ENCODE measurements at places on chromosomes 3 and 15. TPM values are rescaled to one million over a fixed set of nuclear protein-coding genes. Genes with fewer than 3 reads are reported as not detected.

DNA sequence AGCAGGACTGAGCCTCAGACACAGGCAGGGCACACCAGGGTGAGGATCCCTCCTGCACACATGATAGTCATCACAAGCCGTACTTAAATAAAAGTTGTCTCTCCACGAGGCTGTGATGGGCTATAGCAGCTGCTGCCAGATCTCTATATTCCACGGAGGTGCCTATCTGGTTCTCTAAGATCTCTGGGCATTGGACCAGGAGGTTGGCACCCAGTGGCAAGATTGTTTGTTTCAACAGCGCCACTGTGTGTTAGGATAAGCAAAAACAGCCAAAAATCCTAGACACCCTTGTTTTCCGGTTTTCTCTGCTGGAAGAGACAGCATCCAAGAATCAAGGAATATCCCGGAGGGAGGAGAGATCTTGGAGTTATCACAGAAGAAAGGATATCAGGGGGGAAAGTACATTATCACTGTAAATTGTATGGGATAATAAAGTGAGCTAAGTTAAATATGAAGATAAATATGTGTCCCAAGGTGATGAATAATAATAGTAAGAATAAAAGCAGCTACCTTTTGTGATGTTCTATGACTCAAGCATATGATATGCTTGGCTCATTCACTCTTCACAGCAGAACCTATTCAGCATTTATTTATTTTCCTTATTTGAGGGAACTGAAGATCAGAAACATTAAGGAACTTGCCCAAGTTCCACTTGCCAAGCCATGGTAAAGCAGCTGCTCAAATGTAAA lies 90.6 kb upstream of the AKAP13 start:
- H3K27me3 ChIP-seq, result peaks cover 7% of the 10 kb centered on the region
- H3K4me1 ChIP-seq, result no peaks in the 10 kb centered on the region
- DNase-seq, result peak; percentile 95
- H3K36me3 ChIP-seq, result no peaks in the 10 kb centered on the region
- no peak overlapping the region for H3K4me3 ChIP-seq

DNA sequence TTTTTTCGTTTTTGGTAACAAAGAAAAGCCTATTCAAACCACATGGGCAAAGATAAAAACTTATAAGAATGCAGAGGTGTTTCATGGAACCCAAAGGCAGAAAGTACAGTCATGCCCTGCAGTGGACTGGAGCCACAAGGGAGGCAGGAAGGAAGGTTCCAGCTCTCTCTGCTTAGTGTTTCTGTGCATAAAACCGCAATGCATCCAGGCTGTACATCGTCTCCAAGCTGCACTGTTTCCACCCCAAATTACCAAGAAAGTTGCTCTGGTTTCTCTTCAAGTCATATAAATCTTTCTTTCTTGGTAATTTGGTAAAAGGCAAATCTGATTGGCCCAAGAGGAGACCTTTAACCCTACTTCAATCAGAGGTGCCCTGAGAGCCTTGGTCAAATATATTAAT lies 15.8 kb downstream of the TRAT1 start:
- DNase-seq, result no peak
- H3K27me3 ChIP-seq, result no peaks in the 10 kb centered on the region
- no peaks in the 10 kb centered on the region for H3K4me1 ChIP-seq
- no peak overlapping the region for H3K4me3 ChIP-seq
- no peaks in the 10 kb centered on the region for H3K36me3 ChIP-seq

DNA sequence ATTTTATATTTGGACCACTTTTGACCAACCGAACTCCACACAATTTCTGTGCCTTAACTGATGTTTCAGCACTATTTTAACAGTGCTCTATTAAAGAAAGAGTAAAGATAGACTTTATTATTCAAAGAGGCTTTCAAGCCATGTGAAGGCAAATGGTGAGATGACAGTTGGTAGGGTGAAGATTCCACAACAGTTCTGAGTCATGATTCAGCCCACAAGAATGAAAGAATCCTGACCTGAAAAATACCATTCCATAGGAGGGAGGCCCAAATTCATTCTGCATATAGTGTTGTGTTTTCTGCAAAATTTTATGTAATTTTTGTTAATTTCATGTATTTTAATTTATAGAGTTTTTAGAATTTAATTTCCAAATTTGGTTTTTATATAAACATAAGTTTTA lies 135.6 kb upstream of the STAC start:
- H3K27ac ChIP-seq, result no peak overlapping the region
- no peak for DNase-seq
- no peaks in the 10 kb centered on the region for H3K4me1 ChIP-seq
- H3K27me3 ChIP-seq, result no peaks in the 10 kb centered on the region

- H3K4me3 ChIP-seq, result no peak overlapping the region
- peaks cover 9% of the 10 kb centered on the region for H3K4me1 ChIP-seq
- no peak for DNase-seq
- H3K36me3 ChIP-seq, result no peaks in the 10 kb centered on the region
These were observed 9.5 kb downstream of the SEMA4B start for GRCh38 chr15:90210593-90210992.

DNA sequence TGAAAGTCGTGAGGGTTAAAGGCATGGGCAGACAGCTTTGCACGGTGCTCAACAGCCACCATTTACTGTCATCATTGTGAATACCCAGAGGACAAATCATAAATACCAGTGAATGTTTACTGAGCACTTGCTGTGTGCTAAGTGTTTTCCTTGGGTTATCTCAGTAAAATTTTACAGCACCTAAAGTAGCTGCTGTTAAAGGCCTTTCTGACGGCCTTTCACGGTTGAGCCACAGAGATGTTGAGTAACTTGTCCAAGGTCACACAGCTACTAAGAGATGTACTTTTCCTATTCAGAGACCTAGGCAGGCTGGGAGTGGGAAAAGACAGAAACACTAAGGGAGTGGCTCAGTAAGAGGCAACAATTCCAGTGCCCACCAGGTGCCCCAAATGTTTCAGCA lies 393 bp upstream of the CPNE9 start:
- peaks cover 3% of the 10 kb centered on the region for H3K36me3 ChIP-seq
- no peak overlapping the region for H3K4me3 ChIP-seq
- peaks cover 6% of the 10 kb centered on the region for H3K4me1 ChIP-seq
- peaks cover 13% of the 10 kb centered on the region for H3K27me3 ChIP-seq

- DNase-seq, result no peak
- H3K27ac ChIP-seq, result peak overlapping the region; percentile 96
- no peaks in the 10 kb centered on the region for H3K27me3 ChIP-seq
- H3K4me1 ChIP-seq, result peaks cover 61% of the 10 kb centered on the region
- H3K4me3 ChIP-seq, result no peak overlapping the region
These were observed 5.4 kb upstream of the PLOD2 start for GRCh38 chr3:146166415-146166821.

GRCh38 chr3:115699706-115700105 lies 76.4 kb downstream of the GAP43 start:
- no peaks in the 10 kb centered on the region for H3K27me3 ChIP-seq
- DNase-seq, result no peak
- no peaks in the 10 kb centered on the region for H3K36me3 ChIP-seq

- H3K36me3 ChIP-seq, result no peaks in the 10 kb centered on the region
- H3K27me3 ChIP-seq, result no peaks in the 10 kb centered on the region
- H3K4me3 ChIP-seq, result no peak overlapping the region
- no peaks in the 10 kb centered on the region for H3K4me1 ChIP-seq
These were observed 1084.1 kb downstream of the FHIT start for GRCh38 chr3:60167186-60167585.

DNA sequence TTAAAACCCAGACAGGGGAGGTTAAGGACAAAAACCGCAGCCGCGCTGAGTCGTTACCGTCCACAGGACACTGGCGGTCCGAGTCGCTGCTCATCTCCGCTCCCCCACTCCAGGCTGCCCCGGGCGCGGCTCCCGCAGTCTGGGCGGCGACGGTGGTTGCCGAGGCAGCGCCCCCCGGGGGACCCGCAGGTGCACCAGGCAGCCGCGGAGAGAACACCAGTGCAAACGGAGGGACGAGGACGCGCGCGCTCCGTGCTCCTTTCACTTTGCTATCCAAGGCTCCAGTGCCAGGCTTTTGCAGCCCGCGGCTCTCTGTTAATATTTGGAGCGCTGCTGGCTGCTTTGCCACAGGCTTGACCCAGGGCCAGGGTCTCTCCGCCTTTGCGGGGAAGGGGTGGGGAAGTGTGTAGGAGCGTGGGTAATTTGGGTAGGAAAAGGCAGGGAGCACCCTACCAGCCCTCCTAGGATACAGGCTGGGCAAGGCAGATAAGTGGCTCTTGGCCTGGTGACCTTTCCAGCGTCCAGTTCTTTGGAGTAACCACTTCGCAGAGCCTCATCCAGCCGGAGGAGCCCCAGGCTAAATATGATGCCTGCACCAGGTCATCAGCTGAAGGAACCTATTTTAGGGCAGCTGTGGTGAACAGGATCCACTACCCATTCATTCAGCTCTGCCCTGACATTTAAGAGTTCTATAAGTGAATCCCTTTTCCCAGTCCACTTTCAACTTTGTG lies at the start of gene GADL1:
Gene GADL1, minus strand, starts transcription at position 141 of the 731 bp plus-strand sequence. Its CDS starts 47 bp downstream, at position 94.
- H3K27me3 ChIP-seq, result peaks cover 38% of the 10 kb centered on the region
- peak; percentile 31 for DNase-seq
- peak within 1 kb of the TSS; percentile 78 for H3K4me3 ChIP-seq
- no peaks in the 10 kb centered on the region for H3K36me3 ChIP-seq

DNA sequence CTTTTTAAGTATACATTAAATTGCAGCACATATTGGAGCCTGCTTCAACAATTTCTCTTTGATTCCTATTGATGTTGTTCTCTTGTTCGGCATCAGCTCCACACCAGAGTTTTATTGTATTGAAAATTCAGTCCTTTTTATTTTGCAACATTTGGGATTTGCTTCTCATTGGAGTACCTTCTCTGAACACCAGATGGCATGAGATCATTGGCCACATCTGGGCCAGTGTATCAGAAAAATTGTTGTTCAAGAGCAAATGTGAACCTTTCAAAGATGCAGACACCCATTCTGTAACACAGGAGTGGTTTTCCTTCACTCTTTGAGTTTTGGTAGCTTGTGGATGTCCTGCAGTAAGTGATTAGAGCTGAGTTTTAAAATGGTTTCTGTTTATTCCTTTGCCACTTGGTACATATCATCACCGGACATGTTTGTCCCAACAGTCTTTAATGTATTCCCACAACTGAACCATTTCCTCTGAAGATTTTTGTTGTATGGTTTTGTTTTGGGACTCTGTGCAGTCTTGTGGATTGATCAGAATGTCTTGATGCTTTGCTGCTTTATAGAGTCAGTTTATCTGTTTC lies 96.1 kb downstream of the MCTP2 start:
- H3K4me3 ChIP-seq, result no peak overlapping the region
- DNase-seq, result peak; percentile 86
- H3K27me3 ChIP-seq, result no peaks in the 10 kb centered on the region
- H3K4me1 ChIP-seq, result no peaks in the 10 kb centered on the region
- no peak overlapping the region for H3K27ac ChIP-seq

DNA sequence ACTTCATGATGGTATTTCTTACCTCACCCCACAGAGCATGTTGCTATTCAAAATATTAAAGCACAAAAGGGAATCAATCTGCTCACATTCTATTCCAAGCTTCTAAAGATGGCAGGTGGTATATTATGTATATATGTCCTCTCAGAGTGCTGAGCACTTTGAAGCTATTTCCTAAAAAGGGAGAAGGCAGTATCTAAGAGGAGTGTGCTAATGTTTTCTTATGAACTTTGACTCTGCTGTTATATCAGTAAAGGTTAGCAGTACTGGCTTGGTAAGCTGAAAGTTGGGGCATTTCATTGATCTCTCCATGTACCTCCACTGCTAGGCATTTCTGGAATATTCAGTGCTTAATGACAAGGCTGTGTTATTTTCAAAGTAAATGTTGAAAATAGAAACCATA lies 43.4 kb downstream of the IL1RAP start:
- no peak for DNase-seq
- H3K27ac ChIP-seq, result no peak overlapping the region
- H3K4me1 ChIP-seq, result no peaks in the 10 kb centered on the region
- H3K36me3 ChIP-seq, result no peaks in the 10 kb centered on the region
- no peak overlapping the region for H3K4me3 ChIP-seq

GRCh38 chr3:166837535-166837934 lies 542.6 kb downstream of the ZBBX start:
- H3K27ac ChIP-seq, result no peak overlapping the region
- no peaks in the 10 kb centered on the region for H3K4me1 ChIP-seq
- no peaks in the 10 kb centered on the region for H3K27me3 ChIP-seq
- no peak overlapping the region for H3K4me3 ChIP-seq
- H3K36me3 ChIP-seq, result no peaks in the 10 kb centered on the region

GRCh38 chr3:46112296-46112695 lies 85.0 kb upstream of the XCR1 start:
- peaks cover 7% of the 10 kb centered on the region for H3K27me3 ChIP-seq
- no peaks in the 10 kb centered on the region for H3K36me3 ChIP-seq
- peaks cover 33% of the 10 kb centered on the region for H3K4me1 ChIP-seq
- no peak overlapping the region for H3K4me3 ChIP-seq

DNA sequence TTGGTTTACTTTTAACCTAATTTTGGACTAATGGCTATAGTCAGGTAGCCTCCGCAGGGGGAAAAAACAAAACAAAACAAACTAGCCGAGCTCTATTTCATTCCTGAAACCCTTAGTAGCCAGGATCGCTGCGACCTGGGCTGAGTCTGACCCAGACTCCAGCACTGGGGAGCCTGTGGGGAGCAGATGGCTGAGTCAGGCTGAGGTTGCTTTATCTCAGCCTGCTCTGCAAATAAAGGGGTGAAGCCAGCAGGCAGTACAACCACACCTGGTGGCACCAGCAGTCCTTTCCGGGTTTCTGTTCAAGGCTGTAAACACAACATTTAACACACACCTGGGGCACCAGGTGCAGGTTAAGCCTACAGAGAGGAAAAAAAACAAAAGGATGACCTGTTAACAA lies 27.3 kb downstream of the ABHD2 start:
- H3K27ac ChIP-seq, result peak overlapping the region; percentile 42
- no peak for DNase-seq
- no peaks in the 10 kb centered on the region for H3K27me3 ChIP-seq
- no peak overlapping the region for H3K4me3 ChIP-seq

The B4GALT4 gene
- 28.2 TPM for total RNA-seq

The REC114 gene
- not detected for total RNA-seq

The ITPKA gene
- 0.29 TPM for total RNA-seq

The LRRK1 gene
- 15.2 TPM for total RNA-seq

The ADGRG7 gene
- not detected for total RNA-seq

The ARRDC4 gene
- 17.0 TPM for total RNA-seq

The HTR3E gene
- not detected for total RNA-seq

The ALDH1L1 gene
- not detected for total RNA-seq

The TBL1XR1 gene
- 297 TPM for total RNA-seq
